Activated naive CD4-positive, alpha-beta T cell treated with anti-CD3 and anti-CD28 coated beads, Interleukin-2, amount 50 U/mL, for 72 hours (primary cell): ENCODE measurements at places on chromosomes 2 and 18. TPM values are rescaled to one million over a fixed set of nuclear protein-coding genes. Genes with fewer than 3 reads are reported as not detected.

Gene PLEKHH2
- 8.6 TPM for total RNA-seq

Gene MRPL53
- total RNA-seq, result 82.4 TPM

Gene LYPD6
- not detected for total RNA-seq

Gene GPR75
- 0.55 TPM for total RNA-seq

Gene IL1B
- total RNA-seq, result not detected

Gene ZRANB3
- 37.9 TPM for total RNA-seq

Gene TOGARAM2
- 4.3 TPM for total RNA-seq

Gene COBLL1
- total RNA-seq, result 0.18 TPM

Gene UGT1A5
- total RNA-seq, result not detected

Gene TMEM18
- total RNA-seq, result 27.0 TPM

Gene CPO
- not detected for total RNA-seq

Gene ZNF516
- 13.8 TPM for total RNA-seq

Gene CABYR
- total RNA-seq, result 0.84 TPM

Gene CROCC2
- total RNA-seq, result not detected

Gene VWA3B
- total RNA-seq, result not detected

Gene ALPP
- total RNA-seq, result 0.16 TPM

Gene QPCT
- total RNA-seq, result not detected

Gene KCTD1
- 1.4 TPM for total RNA-seq

Gene LHCGR
- not detected for total RNA-seq

Gene ASPRV1
- 1.5 TPM for total RNA-seq

Gene PAX3
- total RNA-seq, result not detected

Gene CFAP221
- total RNA-seq, result not detected

Gene TCF7L1
- total RNA-seq, result 0.11 TPM

Gene LIPG
- 0.11 TPM for total RNA-seq

Gene SOS1
- 34.8 TPM for total RNA-seq

Gene DSG1
- not detected for total RNA-seq

Gene PCARE
- not detected for total RNA-seq

Gene CNDP1
- not detected for total RNA-seq

Gene CIB4
- not detected for total RNA-seq

Gene BIN1
- 43.0 TPM for total RNA-seq
